Chondrocyte (in vitro differentiated cells): ENCODE measurements at places on chromosomes 6 and 20.

DNA sequence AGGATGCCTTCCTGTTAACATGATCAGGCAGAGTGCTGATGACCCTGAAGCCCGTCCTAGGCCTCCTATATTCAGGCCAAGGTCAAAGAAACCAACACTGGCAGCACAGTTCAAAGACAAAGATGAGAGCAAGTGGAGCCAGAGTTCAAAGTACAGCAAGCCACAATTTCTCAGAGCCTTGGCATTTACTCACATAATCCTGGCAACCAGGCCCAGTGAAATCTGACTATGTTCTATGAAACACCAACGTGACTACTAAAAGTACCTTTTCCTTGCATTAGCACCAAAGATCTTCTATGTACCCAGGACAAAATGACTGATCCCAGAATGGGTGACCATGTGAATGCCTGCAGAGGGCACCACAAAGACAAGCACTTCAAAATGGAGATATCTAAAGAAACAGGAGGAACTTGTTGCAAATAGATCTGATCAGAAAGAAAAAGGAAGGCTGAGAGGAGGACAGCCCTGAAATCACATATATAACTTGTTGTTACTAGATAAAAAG lies 3.9 kb downstream of the NFS1 start:
- no peak for DNase-seq

DNA sequence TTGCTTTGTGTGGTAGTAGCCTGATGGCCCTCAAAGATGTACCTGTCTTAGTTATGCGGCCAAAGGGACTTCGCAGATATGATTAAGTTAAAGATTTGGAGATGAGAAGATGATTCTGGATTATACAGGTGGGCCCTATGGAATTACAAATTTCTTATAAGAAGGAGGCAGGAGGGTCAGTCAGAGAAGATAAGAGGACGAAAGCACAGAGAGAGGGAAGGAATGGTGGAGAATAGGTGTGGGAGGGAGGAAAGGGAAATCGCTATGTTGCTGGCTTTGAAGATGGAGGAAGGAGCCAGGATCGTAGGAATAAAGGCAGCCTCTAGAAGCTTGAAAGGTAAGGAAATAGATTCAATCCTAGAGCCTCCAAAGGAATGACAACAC lies 1.2 kb upstream of the TSPYL1 start:
- DNase-seq: no peak

DNA sequence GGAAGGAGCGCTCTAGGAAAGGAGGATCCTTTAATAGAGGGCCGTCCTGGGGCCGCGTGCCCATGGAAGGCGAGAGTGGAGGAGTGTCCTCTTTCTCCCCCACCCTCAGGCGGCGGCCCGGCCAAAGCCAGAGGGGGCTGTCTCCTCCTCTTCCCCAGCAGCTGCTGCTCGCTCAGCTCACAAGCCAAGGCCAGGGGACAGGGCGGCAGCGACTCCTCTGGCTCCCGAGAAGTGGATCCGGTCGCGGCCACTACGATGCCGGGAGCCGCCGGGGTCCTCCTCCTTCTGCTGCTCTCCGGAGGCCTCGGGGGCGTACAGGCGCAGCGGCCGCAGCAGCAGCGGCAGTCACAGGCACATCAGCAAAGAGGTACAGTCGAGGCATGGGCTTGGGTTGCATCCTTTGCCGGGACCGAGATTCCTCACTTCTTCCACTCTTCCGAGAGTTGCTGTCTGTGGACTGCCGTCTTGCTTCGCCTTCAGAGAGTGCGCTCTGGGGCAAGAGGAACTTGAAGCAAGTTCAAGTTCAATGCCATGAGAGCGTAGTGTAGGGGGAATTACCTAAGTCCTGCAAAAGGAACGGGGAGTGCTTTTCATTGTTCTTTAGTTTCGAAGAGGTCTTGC lies at the start of gene LAMA2:
LAMA2 (plus strand) TSS at position 148 of the 621 bp plus-strand sequence; CDS start at position 256, 108 bp downstream.
- peak; percentile 94 for DNase-seq

DNA sequence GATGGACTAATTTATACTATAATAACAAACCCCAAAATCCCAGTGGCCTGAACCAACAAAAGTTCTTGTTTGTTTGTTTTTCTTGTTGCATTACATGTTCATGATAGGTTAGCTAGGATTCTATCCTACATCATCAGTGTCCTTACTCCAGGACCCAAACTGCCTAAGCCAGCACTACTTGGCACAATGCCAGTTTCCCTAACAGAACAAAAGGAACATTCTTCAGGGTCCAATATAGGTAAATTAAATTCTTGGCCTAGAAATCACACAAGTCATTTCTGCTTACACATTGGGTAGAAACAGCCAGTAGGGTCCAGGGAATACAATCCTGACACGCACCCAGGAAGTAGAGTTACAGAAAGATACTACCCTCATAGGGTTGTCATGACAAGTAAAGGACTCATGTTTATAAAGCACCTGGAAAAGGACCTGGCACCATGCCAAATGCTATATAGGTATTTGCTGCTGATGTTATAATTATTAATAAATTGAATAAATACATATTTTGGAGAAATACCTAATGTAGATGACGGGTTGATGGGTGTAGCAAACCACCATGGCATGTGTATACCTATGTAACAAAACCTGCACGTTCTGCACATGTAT lies 38.8 kb downstream of the RCAN2 start:
- no peak for DNase-seq

DNA sequence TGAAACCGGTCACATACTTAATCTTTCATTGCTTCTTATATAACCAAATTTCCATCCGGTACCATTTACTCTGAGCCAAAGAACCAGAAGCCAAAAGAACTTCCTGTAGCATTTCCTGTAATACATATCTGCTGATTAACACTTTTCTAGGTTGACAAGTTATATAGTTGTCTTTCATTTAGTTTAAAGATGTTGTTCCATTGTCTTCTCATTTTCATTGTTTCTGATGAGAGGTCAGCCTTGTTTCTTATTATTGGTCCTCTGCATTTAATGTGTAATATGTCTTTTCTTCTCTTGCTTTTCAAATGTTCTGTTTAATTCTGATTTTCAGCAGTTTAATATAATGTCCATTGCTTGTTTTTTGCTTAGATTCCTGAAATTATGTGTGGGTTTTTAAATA lies 214.5 kb upstream of the CCN2 start:
- no peak for DNase-seq

GRCh38 chr6:101232961-101233360 lies 160.5 kb upstream of the GRIK2 start:
- DNase-seq: no peak

DNA sequence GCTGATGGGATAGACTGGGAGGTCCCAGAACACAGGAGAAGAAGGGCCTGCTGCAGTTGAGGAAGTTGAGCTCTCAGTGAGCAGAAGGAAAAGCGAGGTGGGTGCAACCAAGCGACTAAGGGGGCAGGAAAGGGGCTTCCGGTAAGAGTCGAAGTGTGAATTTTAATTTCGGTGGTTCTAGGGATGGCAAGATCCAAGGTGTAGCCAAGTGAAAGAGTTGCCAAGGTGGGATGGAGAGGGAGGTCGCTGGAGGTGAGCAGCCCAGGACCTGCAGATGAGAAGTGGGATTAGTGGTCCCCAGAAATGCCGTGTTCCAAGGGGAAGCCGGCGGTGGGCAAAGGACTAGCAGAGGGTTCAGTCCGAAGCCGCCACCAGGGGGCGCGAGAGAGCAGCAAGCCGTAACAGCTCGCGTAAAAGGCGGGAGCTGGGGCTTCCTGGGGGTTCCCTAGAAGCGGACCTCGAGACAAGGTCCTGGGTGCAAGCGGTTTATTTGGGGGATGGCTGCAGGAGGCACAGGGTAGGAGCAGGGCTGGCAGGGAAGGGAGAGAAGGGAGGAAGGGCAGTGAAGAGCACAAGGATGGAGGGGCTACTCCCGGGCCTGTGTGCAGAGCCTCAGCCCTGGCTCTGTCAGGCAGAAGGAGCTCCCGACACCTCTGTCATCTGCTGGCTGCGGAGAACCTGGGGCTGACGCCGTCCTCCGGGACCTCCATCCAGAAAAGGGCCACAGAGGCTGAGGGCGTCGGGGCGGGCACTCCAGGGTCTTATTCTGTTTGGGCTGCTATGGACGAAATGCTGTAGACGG lies 103.6 kb downstream of the PAX1 start:
- no peak for DNase-seq

DNA sequence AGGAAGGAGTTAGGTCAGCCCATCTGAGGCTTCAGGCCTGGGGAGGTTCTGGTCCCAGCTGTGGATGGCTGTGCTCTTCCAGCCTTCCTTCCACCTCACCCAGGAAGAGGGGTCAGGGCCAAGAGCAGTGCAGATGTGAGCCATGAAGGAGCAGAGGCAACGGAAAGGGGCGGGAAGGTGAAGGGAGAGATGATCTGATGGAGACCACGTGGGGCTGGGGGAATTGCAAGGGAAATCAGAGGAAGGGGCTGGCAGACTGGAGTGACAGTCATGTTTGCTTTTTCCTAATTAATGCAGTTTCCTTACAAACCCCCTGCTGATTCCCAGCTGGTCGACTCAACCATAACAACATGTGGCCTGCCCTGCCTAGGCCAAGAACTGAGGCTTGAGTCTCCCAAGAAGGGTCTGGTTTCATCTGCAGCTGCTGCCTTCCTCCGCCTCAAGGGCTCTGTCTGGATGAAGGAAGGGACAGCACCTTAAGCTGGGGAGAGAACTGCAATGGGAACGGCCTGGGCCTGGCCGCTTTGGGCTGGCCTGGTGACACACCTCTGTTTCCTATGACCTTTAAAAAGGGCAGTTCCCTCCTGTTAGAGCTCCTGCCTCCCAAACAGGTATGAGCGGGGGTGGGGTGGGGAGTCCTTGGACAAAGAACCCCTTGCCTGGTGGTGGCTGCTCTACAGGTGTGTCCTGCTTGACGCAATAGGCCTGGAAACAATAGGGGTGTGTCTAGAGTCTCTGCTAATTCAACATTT lies 7.8 kb upstream of the MRPS18A start:
- no peak for DNase-seq

DNA sequence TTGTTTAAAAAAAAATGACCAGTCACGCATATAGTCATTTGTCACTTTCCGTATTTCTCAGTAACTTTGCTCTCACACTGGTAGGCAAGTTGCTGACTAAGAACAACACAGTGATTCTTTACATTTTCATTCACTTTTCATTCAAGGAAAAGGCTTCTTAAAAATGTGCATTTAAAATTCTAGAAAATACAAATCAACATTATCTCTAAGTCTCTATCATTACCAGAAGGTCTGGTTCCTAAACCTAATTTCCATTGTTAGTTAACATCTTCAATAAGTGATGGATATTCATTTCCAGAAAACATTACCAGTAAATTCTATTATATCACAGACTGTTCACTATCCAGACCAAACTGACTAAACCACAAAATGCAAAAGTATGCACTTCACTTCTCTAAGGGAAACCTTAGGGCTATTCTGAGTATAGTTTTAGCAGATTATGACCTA lies 115.3 kb downstream of the AHI1 start:
- DNase-seq: no peak

DNA sequence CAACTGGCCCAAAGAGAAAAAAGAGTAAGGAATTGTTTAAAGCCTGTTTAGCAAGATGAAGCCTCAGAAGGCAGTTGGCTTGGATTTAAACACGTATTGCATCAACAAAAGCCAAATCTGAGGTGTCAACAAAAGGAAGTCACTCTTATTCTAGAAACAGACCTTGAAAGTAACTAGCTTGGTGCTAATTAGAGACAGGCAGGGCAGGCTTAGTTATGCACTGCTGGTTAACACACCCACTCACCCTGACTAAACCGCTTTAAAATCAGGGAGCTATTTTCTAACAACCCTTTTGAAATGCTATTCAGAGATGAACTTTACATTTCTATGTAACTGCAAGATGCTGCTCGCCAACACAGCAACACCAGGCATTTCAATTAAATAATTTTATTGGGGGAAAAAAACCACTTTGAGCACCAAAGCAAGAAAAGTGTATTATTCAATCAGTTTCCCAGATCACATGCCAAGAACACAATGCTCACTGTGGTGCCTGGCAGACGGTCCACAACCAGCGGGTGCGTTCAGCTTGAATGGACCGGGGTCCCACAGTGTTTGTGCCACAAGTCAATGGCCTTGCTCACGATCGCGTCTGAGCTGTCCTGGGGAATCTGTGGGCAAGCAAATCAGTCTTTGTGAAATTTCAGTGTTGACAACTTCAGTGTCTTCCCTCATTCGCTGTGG lies 23.6 kb downstream of the TBC1D7 start:
- no peak for DNase-seq

DNA sequence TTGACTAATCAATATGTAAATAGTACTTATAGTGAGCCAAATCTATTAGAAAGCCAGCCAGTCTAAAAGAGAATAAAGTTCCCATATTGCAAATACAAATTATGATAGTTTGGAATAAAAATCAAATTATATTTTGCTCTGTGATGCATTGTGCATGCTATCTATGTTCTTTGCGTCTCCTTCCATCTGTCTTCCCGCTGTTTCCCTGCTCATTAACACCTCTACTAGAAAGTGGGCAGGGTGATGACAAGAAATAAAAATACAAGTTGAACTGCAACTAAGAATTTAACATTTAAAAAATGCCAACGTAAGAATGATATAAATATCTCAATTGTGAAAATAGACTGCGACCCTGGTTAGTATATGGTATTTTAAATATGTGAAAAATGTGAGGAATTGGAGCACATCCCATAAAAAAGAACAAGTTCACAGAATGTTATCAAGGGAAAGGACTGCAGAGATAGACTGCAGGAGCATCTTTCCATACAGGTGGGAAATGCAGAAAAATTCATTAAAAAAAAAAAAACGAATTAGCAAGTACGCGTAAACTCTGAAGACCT lies 157.6 kb upstream of the PDE7B start:
- DNase-seq: no peak

DNA sequence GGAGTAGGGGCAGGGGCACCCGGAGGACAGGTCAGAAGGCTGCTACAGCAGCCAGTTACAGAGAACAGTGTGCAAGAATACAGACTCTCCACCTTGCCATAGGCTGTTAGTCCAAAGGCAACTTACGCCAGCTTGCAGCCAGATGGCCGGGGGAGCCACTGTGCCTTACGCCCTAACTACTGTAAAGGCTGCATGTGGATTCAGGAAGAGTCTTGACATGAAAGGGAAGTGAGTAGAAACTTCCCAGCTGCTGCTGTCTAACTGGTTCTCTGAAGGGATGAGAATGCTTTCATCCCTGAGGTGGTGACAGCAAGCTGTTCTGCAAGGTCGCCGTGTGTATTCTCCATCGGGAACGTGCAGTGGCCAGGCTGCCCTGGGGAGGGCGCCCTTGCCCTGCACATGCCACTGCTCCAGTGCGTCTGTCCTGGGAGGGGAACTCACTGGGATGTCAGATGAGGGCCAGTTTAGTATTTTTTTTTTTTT lies 46.1 kb downstream of the LYRM4 start:
- no peak for DNase-seq

DNA sequence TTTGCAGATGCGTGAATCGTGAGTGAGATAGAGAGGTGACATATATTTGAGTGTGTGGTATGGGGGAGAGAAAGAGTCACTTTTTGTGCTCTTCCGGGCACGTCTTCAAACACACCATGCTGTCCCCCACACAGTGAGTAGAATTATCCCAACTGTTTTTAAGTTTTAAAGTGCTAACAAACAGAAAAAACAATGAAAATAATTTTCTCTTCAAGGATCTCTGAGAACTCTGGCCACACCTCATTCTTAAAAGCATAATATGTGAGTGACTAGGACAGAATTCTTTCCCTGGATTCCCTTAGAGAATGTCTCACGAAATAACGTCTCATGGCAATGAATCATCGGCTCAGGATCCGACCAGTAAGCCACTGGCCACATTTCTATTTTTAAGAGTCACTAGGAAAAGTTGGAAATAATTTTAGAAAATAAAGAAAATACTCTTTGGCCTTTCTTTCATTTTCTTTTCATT lies 235.7 kb upstream of the ZNF217 start:
- DNase-seq: no peak
